ENCODE measurements at places on chromosomes 4 and X. TPM values are rescaled to one million over a fixed set of nuclear protein-coding genes. Genes with fewer than 3 reads are reported as not detected.

GRCh38 chrX:12977761-12978204, 2.9 kb downstream of the TMSB4X start:
- H3K36me3 ChIP-seq: peaks cover 43% of the 10 kb centered on the region
- H3K27me3 ChIP-seq: no peaks in the 10 kb centered on the region
- no peak for DNase-seq
- H3K4me3 ChIP-seq: peak overlapping the region; percentile 96
- H3K4me1 ChIP-seq: peaks cover 36% of the 10 kb centered on the region
- peak overlapping the region; percentile 99 for H3K27ac ChIP-seq

GRCh38 chr4:91826186-91826585, 477.6 kb upstream of the GRID2 start:
- no peaks in the 10 kb centered on the region for H3K27me3 ChIP-seq
- no peaks in the 10 kb centered on the region for H3K4me1 ChIP-seq
- no peak overlapping the region for H3K4me3 ChIP-seq
- H3K36me3 ChIP-seq: no peaks in the 10 kb centered on the region
- H3K27ac ChIP-seq: no peak overlapping the region

- H3K4me1 ChIP-seq: peaks cover 3% of the 10 kb centered on the region
- peaks cover 2% of the 10 kb centered on the region for H3K27me3 ChIP-seq
- no peaks in the 10 kb centered on the region for H3K36me3 ChIP-seq
- H3K4me3 ChIP-seq: no peak overlapping the region
Measured at GRCh38 chr4:145213245-145213644, 32.9 kb upstream of the OTUD4 start.

SH3D19 gene
- not detected for total RNA-seq

GRCh38 chr4:174260099-174260498, 23.4 kb downstream of the FBXO8 start:
- peaks cover 5% of the 10 kb centered on the region for H3K36me3 ChIP-seq
- no peak overlapping the region for H3K4me3 ChIP-seq
- H3K4me1 ChIP-seq: no peaks in the 10 kb centered on the region
- no peaks in the 10 kb centered on the region for H3K27me3 ChIP-seq
- no peak overlapping the region for H3K27ac ChIP-seq

JAKMIP1 gene
- 10.9 TPM for total RNA-seq

CFAP299 gene
- not detected for total RNA-seq

DNA sequence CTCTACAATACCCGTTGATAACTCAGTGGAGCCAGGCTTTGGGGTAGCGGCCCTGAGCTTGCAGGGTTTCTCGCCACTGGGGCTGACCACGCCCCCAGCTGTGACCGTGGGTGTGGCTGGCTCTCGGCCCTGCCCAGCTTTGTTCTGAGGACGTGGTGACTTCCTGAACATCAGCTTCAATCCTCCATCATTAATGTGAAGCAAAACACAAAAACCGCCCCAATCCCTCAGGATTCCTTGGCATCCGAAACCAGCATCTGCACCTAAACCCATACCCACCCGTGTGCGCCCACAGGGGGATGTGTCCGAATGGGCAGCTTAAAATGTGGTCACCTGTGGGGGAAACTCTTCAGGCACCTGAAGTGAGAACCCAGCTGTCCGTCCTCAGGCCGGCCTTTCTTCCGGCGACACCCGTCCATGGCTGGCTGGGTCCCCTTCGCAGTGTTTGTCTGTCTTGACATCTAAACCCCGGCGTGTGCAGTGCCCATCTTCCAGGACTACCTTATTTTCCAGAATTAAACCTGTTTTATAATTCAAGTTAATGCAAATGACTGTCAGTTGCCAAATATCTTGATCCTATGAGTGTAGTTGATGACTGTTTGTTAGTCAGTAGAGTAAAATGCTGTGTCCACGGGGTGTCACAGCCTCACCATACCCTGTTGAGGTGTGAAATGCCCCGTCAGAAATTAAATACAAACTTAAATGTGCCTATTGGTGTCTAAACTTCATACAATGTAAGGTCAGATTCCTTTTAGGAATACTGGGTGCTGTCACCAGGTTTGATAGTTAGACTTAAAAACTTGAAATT, 27.3 kb downstream of the NELFA start:
- no peaks in the 10 kb centered on the region for H3K27me3 ChIP-seq
- H3K4me3 ChIP-seq: no peak overlapping the region

- no peak overlapping the region for H3K27ac ChIP-seq
- DNase-seq: no peak
- H3K4me3 ChIP-seq: no peak overlapping the region
- no peaks in the 10 kb centered on the region for H3K36me3 ChIP-seq
- no peaks in the 10 kb centered on the region for H3K27me3 ChIP-seq
Measured at GRCh38 chr4:119543779-119544178, 84.8 kb downstream of the PDE5A start.

CEP135 gene
- total RNA-seq: 19.1 TPM

GRCh38 chr4:56655627-56656345, 25.3 kb downstream of the HOPX start:
- H3K4me3 ChIP-seq: peak overlapping the region; percentile 84
- peaks cover 15% of the 10 kb centered on the region for H3K36me3 ChIP-seq

DIPK2B gene
- total RNA-seq: not detected

GRCh38 chr4:7276515-7276914, 84.2 kb downstream of the SORCS2 start:
- H3K36me3 ChIP-seq: no peaks in the 10 kb centered on the region
- no peaks in the 10 kb centered on the region for H3K27me3 ChIP-seq
- no peak for DNase-seq
- no peak overlapping the region for H3K27ac ChIP-seq
- H3K4me3 ChIP-seq: no peak overlapping the region
- no peaks in the 10 kb centered on the region for H3K4me1 ChIP-seq

DNA sequence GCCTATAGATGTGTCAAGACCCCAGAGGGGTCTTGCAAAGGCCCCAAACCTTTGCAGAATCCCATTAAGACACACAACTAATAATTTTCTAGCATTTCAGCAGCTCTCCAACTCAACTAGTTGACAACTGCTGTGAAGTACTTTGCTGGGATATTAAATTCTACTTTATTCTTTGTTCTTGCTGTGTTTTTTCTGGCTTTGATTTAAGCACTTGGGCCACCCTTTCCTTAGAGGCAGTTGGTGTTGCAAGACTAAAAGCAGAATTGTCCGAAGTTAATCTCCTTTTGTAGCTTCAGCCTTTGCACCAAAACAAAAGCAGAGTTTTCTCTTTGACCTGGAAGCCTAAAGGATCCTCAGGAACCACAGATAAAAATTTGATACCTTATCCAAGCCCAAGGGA, 353.1 kb upstream of the CLNK start:
- no peak overlapping the region for H3K27ac ChIP-seq
- H3K4me1 ChIP-seq: no peaks in the 10 kb centered on the region
- DNase-seq: no peak
- no peak overlapping the region for H3K4me3 ChIP-seq

- H3K4me1 ChIP-seq: no peaks in the 10 kb centered on the region
- no peak for DNase-seq
- no peak overlapping the region for H3K27ac ChIP-seq
- no peaks in the 10 kb centered on the region for H3K36me3 ChIP-seq
- H3K27me3 ChIP-seq: no peaks in the 10 kb centered on the region
Measured at GRCh38 chr4:9870165-9870790, 88.8 kb downstream of the DRD5 start.

DNA sequence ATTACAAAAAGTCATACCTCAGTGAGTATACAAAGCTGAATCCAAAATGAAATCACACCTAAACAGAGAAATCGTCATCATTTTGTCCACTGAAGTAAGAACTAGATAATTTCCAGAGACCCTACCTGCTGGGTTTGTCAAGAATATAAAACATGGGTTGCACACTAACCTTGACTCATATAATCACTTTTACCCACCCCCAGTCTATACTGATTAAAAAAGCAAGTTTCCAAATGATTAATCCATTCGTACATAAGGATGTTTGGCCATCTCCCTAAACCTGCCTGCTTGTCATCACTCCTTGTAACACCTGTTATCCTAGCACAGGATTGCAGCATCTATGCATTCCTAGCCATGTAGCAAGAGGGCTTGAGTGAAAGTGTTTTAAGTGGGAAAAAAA, 4.7 kb downstream of the RAP2C start:
- peaks cover 27% of the 10 kb centered on the region for H3K36me3 ChIP-seq
- no peak for DNase-seq

PPEF2 gene
- 0.12 TPM for total RNA-seq

MAGEA2 gene
- total RNA-seq: not detected

KLHL4 gene
- total RNA-seq: not detected

GRCh38 chr4:103097112-103097511, 2.5 kb downstream of the BDH2 start:
- H3K27me3 ChIP-seq: no peaks in the 10 kb centered on the region
- no peak overlapping the region for H3K4me3 ChIP-seq
- peaks cover 30% of the 10 kb centered on the region for H3K4me1 ChIP-seq
- no peak for DNase-seq
- H3K27ac ChIP-seq: no peak overlapping the region
- peaks cover 7% of the 10 kb centered on the region for H3K36me3 ChIP-seq

GRCh38 chr4:79743014-79743413, 330.0 kb downstream of the ANTXR2 start:
- H3K27me3 ChIP-seq: no peaks in the 10 kb centered on the region
- H3K36me3 ChIP-seq: no peaks in the 10 kb centered on the region
- H3K27ac ChIP-seq: no peak overlapping the region
- no peak for DNase-seq
- no peaks in the 10 kb centered on the region for H3K4me1 ChIP-seq
- H3K4me3 ChIP-seq: no peak overlapping the region

DNA sequence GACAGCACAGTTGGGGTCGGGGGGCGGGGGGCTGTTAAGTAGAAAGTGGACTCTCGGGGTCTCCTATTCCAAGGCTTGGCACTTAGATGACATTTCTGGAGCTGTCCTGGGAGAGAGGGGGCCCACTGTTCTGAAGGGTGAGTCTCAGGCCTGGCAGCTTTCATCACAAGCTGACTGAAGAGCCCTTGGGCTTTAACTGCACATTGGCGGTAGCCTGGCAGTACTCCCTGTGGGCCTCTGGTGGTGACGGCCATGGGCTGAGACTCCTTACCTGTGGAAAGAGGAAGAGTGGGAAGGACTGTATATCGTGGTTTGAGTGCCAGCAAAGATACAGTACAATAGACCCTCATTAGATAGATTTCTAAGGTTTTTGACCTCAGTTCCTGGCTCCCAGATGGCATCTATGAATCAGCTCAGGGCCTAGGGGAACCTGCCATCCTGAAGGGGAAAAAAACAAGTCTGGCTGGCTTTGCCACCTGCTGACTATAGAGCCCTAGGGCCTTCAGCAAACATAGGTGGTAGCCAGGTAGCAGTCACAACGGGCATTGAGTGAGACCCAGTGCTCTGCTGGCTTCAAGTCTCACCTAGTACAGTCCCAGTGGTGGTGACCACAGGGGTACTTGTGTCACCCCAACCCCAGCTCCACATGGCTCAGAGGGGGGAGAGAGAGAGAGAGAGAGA, 87.9 kb downstream of the ANKRD17 start:
- H3K27me3 ChIP-seq: no peaks in the 10 kb centered on the region
- H3K4me1 ChIP-seq: peaks cover 9% of the 10 kb centered on the region
- no peak overlapping the region for H3K4me3 ChIP-seq
- H3K36me3 ChIP-seq: peaks cover 92% of the 10 kb centered on the region

- peaks cover 58% of the 10 kb centered on the region for H3K27me3 ChIP-seq
- peak overlapping the region; percentile 40 for H3K4me3 ChIP-seq
- peaks cover 18% of the 10 kb centered on the region for H3K4me1 ChIP-seq
- peak overlapping the region; percentile 2 for H3K27ac ChIP-seq
- H3K36me3 ChIP-seq: peaks cover 8% of the 10 kb centered on the region
Measured at GRCh38 chr4:186725469-186726425, 2.1 kb upstream of the FAT1 start.

DNA sequence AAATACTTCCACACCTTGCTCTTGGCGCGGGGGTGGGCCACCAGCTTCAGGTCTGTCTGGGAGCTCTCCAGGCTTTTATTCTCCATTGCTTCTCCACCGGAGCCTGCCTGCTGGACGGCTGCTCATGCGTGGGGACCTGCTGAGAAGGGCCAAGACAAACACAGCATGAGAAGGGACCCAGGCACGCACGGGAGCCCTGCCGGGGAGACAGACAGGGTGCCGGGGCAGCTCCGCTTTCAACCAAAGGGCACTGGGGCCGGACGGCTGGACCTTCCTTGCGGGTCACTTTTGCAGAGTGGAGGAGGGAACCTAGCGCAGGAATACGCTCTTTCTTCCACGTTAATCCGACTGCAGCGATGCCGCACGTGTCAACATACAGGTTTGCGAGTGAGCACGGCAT, 10.1 kb downstream of the DHRSX start:
- peaks cover 25% of the 10 kb centered on the region for H3K36me3 ChIP-seq
- no peak overlapping the region for H3K27ac ChIP-seq
- no peak overlapping the region for H3K4me3 ChIP-seq
- no peak for DNase-seq

ARMCX6 gene
- total RNA-seq: 40.8 TPM

- H3K4me1 ChIP-seq: peaks cover 35% of the 10 kb centered on the region
- H3K4me3 ChIP-seq: peak overlapping the region; percentile 99
- H3K27me3 ChIP-seq: peaks cover 6% of the 10 kb centered on the region
- peak; percentile 58 for DNase-seq
- H3K36me3 ChIP-seq: peaks cover 8% of the 10 kb centered on the region
- H3K27ac ChIP-seq: peak overlapping the region; percentile 93
Measured at GRCh38 chr4:145937971-145938611, 532 bp downstream of the ZNF827 start.

DNA sequence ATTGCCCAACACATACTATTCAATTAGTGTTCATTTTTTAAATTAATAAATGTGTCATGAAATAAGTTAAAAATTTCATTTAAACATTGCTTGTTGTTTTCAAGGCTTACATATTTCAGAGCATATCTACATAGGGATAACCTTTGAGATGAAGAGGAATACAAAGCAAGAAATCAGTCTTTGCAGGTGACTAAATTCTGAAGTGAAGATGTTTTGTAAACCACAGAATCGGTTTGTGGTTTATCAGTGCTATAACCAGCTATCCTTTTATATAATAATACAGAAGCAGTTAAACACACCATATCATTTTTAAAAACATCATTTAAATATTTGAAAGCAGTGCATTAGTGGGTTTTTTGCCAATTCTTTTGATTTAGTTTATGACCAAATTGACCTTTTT, 26.9 kb downstream of the FAM241A start:
- no peak overlapping the region for H3K4me3 ChIP-seq
- H3K36me3 ChIP-seq: no peaks in the 10 kb centered on the region
- H3K27ac ChIP-seq: no peak overlapping the region
- H3K27me3 ChIP-seq: no peaks in the 10 kb centered on the region

EDNRA gene
- not detected for total RNA-seq

DNA sequence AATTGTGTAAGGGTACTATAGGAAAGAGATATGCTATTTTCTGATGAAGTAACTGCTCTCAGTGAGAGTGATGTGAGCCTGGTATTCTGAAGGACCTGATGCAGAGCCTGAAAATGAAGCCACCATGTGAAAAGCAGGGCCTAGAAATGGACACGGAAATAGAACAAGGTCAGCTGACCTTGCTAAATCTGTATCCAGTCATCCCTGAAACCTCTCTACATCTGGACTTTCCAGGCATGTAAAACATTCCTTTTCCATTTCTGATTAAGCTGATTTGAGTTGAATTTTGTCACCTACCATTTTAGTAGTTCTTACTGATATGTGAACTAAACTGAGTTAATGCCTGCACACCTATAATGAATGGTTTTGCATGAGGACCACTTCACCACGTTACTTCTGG, 72.4 kb upstream of the NEIL3 start:
- no peaks in the 10 kb centered on the region for H3K27me3 ChIP-seq
- H3K27ac ChIP-seq: no peak overlapping the region
- H3K4me1 ChIP-seq: peaks cover 5% of the 10 kb centered on the region
- no peak overlapping the region for H3K4me3 ChIP-seq
- no peaks in the 10 kb centered on the region for H3K36me3 ChIP-seq

- no peak overlapping the region for H3K27ac ChIP-seq
- no peak overlapping the region for H3K4me3 ChIP-seq
Measured at GRCh38 chrX:55593296-55593695, 29.9 kb upstream of the FOXR2 start.

NUP62CL gene
- 3.1 TPM for total RNA-seq

- H3K27ac ChIP-seq: no peak overlapping the region
- no peak overlapping the region for H3K4me3 ChIP-seq
- no peaks in the 10 kb centered on the region for H3K4me1 ChIP-seq
Measured at GRCh38 chr4:110480746-110481271, 4.9 kb downstream of the ENPEP start.

All from activated CD4-positive, alpha-beta T cell treated with anti-CD3 and anti-CD28 coated beads, Interleukin-2, amount 10 ng/mL, durations not matched to agents 7 days and 5 days (primary cell).